Hematopoietic multipotent progenitor cell (in vitro differentiated cells): ENCODE measurements at places on chromosomes 1 and 21.
A peak's percentile ranks its signal among the peaks of the same experiment; 100 is the strongest.

- no peak for DNase-seq
Measured at GRCh38 chr1:159282118-159282517, 20.0 kb upstream of the FCER1A start.

GRCh38 chr1:222786121-222786520, 28.7 kb upstream of the DISP1 start:
- no peak for DNase-seq

GRCh38 chr1:226670073-226670472, 69.0 kb downstream of the ITPKB start:
- DNase-seq, result no peak

DNA sequence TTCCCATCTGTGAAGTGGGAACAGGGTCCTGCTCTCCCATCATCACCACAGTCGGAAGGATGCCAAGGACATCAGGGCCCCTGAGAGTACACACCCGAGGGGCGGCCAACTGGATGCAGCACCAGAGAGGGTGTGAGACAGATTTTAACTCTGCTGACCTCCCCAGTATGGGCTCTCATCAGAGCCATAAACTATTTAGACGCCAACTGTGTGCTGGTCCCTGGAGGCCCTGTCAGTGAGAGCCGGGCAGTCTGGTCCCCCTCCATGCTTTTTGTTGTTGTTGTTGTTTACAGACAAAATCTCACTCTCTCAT, 1.7 kb downstream of the FGR start:
- DNase-seq, result no peak

DNA sequence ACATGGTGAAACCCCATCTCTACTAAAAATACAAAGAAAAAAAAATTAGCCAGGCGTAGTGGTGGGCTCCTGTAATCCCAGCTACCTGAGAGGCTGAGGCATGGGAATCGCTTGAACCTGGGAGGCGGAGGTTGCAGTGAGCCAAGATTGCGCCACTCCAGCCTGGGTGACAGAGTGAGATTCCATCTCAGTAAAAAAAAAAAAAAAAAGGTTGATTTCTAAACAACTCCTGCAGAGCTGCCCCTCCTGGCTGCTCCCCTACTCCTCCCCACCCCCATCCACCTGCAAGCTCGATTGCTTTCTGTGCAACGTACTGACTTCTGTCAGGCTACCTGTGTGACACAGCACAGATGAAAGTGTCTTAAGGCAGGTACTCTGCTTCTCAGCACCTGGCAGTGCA, 13.3 kb downstream of the ETV3L start:
- DNase-seq, result no peak

GRCh38 chr1:106677721-106678120, 378.8 kb upstream of the PRMT6 start:
- no peak for DNase-seq

DNA sequence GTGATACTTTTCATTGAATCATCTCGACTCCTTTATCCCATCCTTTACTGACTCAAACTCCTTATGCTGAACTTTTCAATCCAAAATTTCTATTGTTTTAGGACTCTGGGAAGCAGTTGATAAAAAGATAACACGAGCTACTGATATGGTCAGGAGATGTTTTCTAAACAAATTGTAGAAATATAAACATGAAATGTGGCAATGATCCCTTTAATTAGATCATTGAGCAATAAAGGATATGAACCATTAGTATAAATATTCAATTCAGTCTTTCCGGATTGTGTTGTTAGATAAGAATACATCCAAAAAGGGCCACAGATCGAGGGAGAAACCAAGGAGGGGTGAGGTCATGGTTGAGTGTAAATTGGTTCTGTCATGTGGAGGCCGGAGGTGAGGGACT, 88.4 kb downstream of the NID1 start:
- DNase-seq, result no peak

DNA sequence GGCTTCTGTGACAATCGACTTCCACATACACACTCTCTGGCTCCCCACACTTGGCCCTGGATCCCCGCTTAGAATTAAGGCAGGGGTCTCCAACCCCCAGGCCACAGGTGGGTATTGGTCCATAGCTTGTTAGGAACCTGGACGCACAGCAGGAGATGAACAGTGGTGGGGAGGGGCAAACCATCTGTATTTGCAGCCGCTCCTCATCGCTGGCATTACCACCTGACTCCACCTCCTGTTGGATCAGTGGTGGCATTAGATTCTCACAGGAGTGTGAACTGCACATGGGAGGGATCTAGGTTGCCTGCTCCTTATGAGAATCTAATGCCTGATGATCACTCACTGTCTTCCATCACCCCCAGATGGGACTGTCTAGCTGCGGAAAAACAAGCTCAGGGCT, 16.0 kb downstream of the TRIM62 start:
- no peak for DNase-seq

DNA sequence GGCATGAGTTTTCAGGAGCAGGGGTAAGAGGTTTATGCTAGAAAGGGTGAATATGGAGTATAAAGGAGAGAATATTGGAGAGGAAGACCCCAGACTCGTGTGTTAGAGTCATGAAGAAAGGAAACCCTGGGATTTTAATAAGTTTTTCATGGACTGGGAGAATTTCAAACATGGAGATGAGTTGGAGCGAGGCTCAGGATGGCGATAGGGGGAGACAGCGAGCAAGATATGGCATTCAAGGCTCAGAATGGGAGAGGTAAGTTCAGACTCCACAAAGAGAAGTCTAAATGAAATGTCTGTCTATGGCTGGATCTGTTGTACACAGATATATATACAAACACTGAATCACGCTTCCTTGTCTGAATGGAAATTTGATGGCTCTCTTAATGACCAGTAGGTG, 92.5 kb downstream of the LRRC40 start:
- no peak for DNase-seq

DNA sequence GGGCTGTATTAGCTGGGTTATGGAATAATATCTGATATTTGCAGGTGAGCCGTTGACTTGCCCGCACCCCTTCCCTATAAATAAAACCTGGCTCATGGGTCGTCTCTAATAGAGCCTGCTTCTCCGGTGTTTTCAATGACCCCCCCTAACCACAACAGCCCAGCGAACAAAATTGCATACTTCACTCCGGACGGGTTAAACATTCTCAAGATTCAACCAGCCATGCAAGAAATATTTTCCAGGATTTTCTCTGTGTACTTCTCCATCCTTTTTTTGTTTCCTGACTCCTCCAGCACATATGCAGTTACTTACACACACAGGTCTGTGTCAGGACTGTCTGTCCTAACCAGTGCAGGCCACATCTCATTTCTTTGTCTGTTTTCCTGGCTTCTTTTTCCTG, 267.7 kb downstream of the ZNF648 start:
- no peak for DNase-seq

GRCh38 chr1:235207209-235207565, 46.1 kb upstream of the RBM34 start:
- DNase-seq, result peak; percentile 41

GRCh38 chr1:215056584-215056983, 26.0 kb upstream of the KCNK2 start:
- DNase-seq, result no peak

DNA sequence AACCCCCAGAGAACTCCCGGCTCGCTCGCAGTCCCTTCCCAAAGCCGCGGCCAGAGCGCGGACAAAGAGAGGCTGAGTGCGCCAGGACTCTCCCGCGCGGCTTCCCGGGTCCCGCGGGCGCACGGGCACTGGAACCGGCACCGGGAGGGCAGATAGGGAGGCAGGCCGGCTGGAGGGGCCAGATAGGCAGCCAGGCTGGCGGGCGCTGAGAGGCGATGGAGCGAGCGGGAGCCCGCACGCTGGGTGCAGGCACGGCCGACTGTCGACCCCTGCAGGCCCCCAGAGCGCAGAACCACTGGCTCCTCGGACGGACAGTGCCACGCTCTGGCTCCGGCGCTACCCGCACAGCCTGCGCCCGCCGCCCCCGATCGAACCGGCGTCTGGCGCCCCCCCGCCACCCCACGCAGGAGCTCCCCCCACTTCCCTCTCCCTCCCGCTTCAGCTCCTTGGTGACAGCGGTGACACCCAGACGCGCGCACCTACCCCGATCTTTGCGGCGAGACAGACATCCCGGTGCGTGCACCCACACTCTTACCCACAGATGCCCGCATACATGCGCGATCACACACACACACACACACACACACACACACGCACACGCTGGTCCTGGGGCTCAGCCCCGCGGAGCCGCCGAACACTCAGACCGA, 534 bp downstream of the SLC6A9 start:
- DNase-seq, result peak; percentile 62

DNA sequence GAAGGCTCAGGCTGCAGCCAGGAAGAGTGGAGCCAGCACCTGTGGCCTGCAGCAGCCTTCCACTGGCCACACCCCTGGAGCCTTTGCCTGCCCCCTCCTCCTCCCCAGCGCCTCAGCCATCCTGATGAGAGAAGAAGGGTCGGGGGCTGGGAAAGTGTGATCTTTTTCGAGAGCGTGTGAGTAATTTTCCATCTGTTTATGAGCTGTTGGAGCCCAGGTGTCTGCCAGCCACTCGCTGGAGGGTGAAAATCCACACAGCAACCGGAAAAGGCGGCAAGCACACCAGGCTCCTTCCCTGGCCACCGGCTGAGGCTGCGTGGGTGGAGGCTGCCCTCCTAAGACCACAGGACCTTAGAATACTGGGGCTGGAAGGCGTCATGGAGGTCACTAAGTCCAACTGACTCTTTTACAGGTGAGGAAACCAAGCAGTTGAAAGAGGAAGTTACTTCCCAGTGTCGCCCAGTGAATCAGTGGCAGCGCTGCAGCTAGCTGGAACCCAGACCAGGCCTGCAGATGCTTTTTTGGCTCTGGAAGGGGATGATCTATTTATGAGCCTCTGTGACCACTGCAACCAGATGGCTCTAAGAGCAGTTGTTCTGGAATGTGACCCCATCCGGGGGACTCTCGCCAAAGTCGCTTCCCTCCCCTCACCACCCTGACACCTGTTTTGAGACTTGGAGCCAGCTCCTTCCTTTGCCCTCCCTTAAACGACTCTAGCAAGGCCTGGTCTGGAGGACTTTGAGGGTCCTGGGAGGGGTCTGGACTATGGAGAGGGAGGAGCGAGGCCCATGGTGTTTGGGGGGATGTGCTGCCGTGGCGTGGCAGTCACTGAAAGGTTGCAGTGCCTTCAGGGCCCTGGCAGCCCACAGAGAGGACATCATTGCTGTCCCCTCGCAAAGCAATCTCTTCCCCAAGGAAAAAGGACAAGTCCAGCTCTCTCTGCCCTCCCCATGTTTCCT, 54.5 kb downstream of the LGR6 start:
- no peak for DNase-seq

DNA sequence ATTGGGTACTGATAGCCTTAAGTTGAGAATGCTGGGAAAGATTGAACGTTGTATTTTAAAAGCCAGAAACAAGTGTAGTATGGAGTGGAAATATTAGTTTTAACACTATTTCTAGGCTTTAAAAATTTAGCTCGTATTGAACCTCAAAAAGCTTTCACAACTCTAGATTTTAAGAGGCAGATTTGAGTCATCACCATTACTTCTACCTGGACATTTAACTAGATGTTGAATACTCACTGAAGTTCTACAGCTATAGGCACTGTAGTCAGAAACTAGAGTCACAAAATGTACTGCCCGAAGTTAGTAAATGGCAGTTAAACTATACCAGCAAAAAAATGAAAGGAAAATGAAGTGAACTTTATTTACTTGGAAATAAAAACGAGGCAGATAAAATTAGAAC, 96.5 kb downstream of the NEK7 start:
- no peak for DNase-seq

GRCh38 chr1:36323636-36324352, at the start of gene EVA1B:
EVA1B (minus strand) TSS chr1:36323645; CDS start chr1:36323037, 608 bp downstream.
- no peak for DNase-seq

DNA sequence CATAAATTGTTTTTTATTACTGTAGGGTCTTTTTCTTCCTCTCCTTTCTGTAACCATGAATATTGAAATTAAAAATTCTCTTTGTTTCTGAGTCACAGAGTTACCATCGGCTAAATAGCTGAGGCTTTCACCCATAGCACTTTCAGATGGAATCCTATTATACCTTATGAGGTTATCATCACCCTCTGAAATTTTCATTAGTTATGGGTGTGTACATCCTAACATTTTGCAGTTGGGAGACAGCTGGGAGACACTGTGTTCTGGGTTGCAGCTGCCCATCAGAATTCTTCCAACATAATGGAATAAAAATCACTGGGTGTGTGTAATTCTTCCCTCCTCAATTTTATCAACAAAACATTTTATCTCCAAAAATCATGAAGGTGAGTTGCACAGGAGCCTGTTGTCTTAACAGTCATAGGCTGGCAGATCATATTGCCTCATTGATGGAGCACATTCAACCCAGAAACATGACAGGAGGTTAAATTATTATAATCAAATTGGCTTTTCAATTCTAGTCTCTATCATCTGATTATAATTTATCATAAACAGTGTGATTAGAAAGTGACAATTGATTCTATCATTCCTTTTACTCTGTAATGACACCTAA, 17.4 kb downstream of the CYYR1 start:
- DNase-seq, result no peak

DNA sequence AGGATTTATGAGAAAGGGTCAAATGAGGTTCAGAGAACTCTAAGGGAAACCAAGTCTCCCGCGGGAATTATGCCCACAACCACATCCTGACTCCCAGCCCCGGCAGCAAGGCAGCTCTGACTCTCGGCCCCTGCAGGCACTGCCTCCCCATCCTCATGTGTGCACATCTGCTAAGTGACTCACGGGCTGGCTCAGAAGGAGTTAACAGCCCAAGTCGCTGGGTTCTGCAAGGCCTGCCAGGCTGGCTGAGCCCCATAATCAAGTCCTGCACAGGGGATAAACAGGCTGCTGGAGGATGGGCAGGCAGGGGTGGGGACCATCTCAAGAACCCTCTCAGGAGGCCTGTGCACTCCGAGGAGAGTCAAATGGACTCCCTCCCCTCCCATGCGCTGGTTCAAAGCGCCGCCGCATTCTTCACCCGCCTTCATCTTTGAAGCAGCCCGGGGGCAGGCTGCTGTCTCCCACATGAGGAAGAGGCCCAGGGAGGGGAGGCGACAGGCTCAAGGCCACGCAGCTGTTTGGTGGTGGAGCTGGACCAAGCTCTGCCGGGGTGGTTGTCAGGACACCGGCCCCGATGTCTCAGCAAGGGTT, 344.3 kb downstream of the MATN1 start:
- no peak for DNase-seq

DNA sequence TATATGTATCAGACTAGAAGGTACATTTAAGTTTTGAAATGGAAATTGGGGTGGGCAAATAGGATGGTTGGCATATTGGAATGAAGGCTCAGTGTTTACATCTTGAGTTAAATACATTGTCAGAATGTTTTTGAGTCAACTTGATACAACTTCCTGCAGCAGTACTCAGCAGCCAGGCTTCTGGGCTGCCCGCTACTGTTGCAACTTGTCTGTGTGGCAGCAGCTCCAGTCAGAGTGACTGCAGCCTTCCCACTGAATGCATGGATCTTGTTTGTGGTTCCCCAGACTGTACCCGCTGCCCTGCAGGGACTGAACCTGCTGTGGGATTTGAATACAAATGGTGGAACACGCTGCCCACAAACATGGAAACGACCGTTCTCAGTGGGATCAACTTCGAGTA, 24.9 kb upstream of the SARS1 start:
- DNase-seq, result no peak

GRCh38 chr1:109803901-109804331, 40.2 kb upstream of the EPS8L3 start:
- no peak for DNase-seq

GRCh38 chr1:107196973-107197562, 56.2 kb downstream of the NTNG1 start:
- peak; percentile 39 for DNase-seq
